ENCODE measurements at places on chromosomes 2 and 18. TPM values are rescaled to one million over a fixed set of nuclear protein-coding genes. Genes with fewer than 3 reads are reported as not detected.

Gene POMC
- 2.6 TPM for total RNA-seq

Gene ASPRV1
- 3.1 TPM for total RNA-seq

GRCh38 chr18:79637181-79637920 is 42.3 kb upstream of the CTDP1 start:
- peaks cover 12% of the 10 kb centered on the region for H3K4me1 ChIP-seq
- peaks cover 32% of the 10 kb centered on the region for H3K27me3 ChIP-seq
- no peak overlapping the region for H3K27ac ChIP-seq
- H3K4me3 ChIP-seq = no peak overlapping the region

DNA sequence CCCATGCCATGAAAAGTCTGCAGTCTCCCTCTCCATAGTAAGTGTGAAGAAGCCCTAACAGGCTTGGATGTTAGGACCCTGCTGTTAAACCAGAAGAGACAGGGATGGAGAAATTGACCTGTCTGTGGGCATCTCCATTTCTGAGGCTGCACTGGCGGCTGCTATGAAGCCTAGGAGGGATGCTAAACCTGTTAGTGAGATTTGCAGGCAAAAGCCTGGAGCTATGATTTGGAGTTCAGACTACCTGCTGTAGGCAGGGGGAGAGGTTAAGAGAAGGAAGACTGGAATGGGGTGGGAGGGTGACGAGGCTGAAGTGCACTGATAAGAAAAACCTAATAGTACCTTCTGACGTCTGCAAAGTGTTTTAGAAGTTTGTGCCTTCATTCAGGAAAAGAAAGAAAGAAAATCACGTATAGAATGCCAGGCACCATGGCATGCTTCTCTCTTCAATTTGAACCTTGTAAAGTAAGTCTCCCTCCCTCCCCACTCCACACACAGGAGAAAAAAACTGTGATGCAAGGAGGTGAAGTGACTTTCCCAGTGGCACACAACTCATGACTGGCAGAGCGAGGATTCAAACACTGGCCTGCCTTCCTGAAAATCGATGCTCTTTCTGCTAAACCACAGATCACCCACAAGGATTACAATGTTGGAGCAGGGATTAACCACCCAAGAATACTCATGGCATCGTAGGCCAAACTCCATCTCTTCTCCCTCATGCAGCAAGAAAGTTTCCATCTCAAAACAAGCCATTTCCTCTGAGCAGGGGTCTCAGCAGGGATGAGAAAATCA is 98.5 kb upstream of the PKDCC start:
- H3K27me3 ChIP-seq = no peaks in the 10 kb centered on the region
- H3K4me3 ChIP-seq = no peak overlapping the region
- DNase-seq = no peak
- peaks cover 10% of the 10 kb centered on the region for H3K4me1 ChIP-seq

GRCh38 chr2:32264422-32265105 is at the start of gene NLRC4:
Gene NLRC4, minus strand, starts transcription at chr2:32264886. Its CDS starts 8,111 bp downstream, at chr2:32256775.
- DNase-seq = no peak
- H3K27ac ChIP-seq = no peak within 1 kb of the TSS
- H3K36me3 ChIP-seq = no peaks in the 10 kb centered on the region
- no peak within 1 kb of the TSS for H3K4me3 ChIP-seq

- no peaks in the 10 kb centered on the region for H3K36me3 ChIP-seq
- no peaks in the 10 kb centered on the region for H3K27me3 ChIP-seq
- H3K4me3 ChIP-seq = no peak overlapping the region
- no peak overlapping the region for H3K27ac ChIP-seq
Measured at GRCh38 chr18:35110059-35110458, 68.8 kb downstream of the MAPRE2 start.

GRCh38 chr2:39232141-39232540 is 11.6 kb downstream of the CDKL4 start:
- no peaks in the 10 kb centered on the region for H3K36me3 ChIP-seq
- H3K27ac ChIP-seq = no peak overlapping the region
- peaks cover 3% of the 10 kb centered on the region for H3K4me1 ChIP-seq
- H3K4me3 ChIP-seq = no peak overlapping the region
- no peaks in the 10 kb centered on the region for H3K27me3 ChIP-seq

DNA sequence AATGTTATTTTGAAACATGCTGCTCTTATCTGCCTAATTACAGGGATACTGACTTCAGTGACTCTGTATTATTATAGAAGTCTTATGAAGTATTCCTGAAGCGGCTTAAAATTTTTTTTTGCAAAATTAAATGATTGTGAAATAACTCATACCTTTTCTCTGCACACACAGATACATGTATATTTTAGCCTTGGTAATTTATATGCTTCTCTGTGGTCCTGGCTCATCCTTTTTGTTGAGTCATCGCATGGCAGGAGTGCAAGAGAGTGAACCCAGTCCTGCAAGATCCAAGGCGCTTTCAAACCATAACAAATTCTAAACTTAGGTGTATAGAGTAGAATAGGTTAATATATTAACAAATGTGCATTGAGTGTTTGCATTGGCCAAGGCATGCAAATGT is 8.6 kb downstream of the CCNT2 start:
- no peaks in the 10 kb centered on the region for H3K4me1 ChIP-seq
- peaks cover 8% of the 10 kb centered on the region for H3K36me3 ChIP-seq
- no peak for DNase-seq
- H3K27me3 ChIP-seq = no peaks in the 10 kb centered on the region

DNA sequence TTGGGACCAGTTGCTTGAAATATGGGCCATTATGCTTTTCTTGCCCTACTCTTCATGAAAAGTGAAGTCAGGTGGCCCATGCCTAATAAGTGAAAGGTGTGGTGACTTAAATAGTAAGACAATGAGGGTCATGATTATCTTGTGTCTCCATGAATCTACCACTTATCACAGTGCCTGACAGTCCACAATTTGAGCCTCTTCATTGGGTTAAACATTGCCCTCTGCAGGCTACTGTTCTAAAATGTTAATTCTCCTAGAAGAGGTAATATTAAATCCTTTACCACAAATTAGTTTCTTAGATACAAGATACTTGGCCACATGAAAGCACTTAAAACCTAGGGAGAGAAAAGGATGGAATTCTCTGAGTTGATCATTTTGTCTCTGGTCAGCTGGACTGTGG is 4.0 kb downstream of the EGR4 start:
- no peak overlapping the region for H3K27ac ChIP-seq
- no peak overlapping the region for H3K4me3 ChIP-seq
- H3K4me1 ChIP-seq = peaks cover 34% of the 10 kb centered on the region
- H3K36me3 ChIP-seq = no peaks in the 10 kb centered on the region

DNA sequence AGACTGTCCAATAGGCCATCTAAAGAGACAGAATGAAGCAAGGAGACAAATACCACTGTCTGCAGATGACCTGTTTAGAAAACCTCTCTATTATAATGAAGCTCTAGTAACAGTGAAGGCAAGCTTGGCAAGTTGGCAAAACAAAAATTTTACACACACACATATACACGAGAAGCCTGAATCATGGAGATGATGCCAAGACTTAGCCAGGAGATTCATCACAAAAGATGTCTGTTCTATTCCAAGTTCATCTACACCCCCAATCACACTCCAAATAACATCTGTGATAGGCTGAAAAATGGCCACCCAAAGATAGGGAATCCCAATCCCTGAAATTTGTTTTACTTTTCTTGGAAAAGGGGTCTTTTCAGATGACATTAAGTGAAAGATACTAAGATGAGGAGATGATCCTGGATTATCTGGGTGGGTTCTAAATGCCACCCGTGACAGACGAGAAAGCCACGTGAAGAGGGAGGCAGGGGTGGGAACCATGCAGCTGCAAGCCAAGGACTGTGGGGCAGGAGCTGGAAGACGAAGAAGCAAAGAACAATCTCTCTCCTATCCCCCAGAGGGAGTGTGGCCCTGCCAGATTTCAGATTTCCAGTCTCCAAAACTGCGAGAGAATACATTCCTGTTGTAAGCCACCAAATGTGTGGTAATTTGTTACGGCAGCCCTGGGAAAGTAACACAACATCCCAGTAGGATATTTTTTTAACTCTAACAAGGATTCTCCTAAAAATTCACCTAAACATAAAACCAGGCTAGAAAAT is 20.0 kb downstream of the HDLBP start:
- no peaks in the 10 kb centered on the region for H3K4me1 ChIP-seq
- H3K27me3 ChIP-seq = no peaks in the 10 kb centered on the region
- no peak overlapping the region for H3K27ac ChIP-seq
- no peak overlapping the region for H3K4me3 ChIP-seq
- no peak for DNase-seq
